ENCODE measurements at places on chromosomes 6 and 20. TPM values are rescaled to one million over a fixed set of nuclear protein-coding genes. Genes with fewer than 3 reads are reported as not detected.

DST gene
- total RNA-seq = 397 TPM

HTR1E gene
- total RNA-seq = not detected

GTF2H4 gene
- total RNA-seq = 25.2 TPM

SLC12A5 gene
- not detected for total RNA-seq

NPEPL1 gene
- 57.6 TPM for total RNA-seq

BPI gene
- not detected for total RNA-seq

PTK6 gene
- total RNA-seq = not detected

SMLR1 gene
- not detected for total RNA-seq

PRSS35 gene
- 2.6 TPM for total RNA-seq

SAMD10 gene
- 5.1 TPM for total RNA-seq

OOEP gene
- not detected for total RNA-seq

HLA-DQA2 gene
- 1.8 TPM for total RNA-seq

C6orf163 gene
- 3.9 TPM for total RNA-seq

DOK5 gene
- 11.3 TPM for total RNA-seq

WFDC10B gene
- total RNA-seq = not detected

Data from tibial nerve (tissue), 4 donors.